ENCODE measurements at places on chromosomes 16 and 17.

DNA sequence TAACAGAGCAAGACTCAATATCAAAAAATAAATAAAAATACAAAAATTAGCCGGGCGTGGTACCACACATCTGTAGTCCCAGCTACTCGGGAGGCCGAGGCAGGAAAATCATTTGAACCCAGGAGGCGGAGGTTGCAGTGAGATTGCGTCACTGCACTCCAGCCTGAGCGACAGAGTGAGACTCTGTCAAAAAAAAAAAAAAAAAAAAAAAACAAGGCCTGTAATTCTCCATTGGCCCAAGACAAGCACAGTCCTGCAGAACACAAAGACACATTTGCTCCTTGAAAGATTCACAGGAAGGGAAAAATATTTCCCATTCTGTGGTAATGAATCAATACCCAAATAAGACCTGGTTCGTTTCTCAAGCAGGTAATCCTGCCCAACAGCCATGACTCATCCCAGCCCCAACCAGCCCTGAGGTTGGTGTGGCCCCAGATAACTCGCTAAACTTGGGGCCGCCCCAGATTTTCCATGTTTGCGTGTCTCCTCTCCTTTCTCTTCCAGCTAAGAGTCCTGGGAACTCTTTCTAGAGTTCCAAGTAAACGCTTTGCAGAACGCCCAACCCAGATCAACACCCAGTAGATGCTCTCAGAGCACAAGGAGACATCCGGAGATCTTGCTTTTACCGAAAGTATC is 40.3 kb upstream of the SNN start:
- DNase-seq, result peak; percentile 93

- no peak for DNase-seq
Measured at GRCh38 chr16:81429045-81429521, 15.5 kb upstream of the CMIP start.

DNA sequence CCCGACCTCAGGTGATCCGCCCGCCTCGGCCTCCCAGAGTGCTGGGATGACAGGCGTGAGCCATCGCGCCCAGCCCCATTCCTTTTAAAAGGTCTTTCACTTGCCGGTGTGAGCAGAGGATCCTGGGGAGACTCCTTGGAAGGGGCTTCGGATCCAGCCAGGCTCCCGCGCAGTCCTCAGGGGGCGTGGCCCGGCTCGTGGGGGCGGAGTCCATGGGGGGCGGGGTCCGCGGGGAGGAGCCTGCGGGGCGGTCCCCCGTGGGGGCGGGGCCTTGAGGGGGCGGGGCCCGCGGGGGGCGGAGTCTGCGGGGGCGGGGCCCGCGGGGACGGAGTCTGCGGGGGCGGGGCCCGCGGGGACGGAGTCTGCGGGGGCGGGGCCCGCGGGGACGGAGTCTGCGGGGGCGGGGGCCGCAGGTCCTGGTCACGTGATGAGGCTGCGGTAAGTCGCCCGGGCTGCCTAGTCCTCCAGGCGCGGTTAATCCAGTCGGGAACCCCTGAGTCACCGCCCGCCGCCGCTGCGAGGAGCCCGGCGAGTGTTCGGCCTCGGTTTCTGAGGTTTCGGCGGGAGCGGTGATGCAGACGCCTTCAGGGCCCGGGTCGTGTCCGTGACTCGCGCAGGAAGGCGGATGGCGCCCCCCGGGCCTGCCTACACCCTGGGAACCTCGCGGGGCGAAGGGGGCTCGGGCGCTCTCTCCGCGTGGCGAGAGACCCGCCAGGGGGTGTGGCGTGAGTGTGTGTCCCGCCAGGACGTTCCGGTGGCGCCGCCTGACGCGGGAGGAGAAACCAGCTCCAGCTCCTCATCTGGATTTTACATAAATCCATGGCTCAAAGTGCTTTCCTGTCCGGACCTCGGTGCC is 23.6 kb upstream of the ABR start:
- no peak for DNase-seq

DNA sequence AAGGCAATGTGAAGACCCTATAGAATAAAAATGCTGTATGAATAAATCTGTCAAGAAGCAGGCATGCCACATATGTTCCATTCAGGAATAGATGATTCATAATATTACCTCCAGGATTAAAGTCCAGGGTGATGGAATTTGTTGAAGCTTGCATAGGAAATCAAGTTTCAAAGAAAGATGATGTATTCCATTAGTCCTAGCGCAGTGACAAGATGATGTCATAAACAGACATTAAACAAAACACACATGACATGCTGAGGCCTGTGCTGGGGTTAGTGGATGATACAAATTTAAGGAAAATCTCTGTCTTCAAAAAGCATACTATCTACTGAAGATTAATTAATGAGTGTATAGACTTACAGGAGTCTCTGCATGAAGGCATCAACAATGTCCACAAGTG is 1025.2 kb downstream of the CDH11 start:
- no peak for DNase-seq

GRCh38 chr16:82881516-82881915 is 254.7 kb downstream of the CDH13 start:
- DNase-seq, result no peak

DNA sequence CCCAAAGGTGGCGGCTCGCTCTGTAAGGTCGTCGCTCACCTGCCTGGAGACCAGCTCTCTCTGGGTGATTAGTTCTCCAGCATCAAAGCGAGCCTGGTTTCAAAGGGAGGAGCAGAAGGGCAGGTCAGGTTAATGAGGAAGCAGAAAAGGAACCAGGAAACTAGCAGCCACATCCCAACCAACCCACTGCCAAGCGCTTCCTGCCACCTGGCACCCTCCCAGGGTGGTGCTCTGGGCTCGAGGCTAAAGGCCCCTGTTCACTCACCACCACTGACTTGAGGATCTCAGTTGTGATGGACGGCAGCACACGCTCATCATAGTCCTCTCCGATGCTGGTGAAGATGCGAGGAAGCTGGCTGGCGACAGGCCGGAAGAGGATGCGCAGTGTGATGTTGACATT is 5.6 kb downstream of the PHB1 start:
- DNase-seq, result no peak
